Fibroblast of skin of scalp (primary cell): ENCODE measurements at places on chromosomes 4 and X.
A peak's percentile ranks its signal among the peaks of the same experiment; 100 is the strongest.

DNA sequence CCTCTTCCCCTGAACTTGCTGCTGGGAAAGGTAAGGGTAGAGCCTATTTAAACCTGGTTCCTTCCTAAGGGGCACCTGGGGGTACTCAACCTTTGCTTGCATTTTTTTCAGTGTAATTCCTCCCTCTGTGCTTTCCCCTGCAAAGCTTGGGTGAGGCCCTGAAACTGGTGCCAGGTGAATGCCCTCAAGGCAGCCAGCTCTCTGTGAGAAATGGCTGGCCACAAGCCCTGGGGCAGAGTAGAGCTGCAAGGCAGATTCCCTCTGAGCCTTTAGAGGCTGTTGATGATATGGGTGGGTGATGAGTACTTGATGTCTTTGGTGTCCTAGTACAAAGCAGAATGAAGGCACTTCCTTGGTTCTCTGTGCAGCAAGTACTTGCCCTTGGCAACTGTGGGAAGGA lies 125.4 kb upstream of the DGKK start:
- no peak for DNase-seq

GRCh38 chr4:19002170-19002569 lies 980.6 kb upstream of the LCORL start:
- no peak for DNase-seq

DNA sequence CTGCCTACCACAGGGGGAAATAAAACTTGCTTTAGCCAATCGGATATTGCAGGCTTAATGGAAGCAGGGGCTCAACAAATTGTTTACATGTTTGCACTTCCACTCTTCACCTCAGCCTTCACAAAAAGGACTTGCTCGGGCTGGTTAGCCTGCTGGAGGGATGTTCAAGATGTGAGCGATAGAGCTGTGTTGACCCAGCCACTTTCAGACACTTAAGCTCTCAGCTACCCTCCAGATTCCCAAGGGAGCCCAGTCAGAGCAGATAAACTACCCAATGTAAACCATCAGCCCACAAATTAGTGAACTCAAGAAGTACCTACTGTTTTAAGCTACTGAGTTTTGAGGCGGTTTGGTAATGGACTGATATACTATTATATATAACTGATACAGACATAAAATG lies 508.4 kb upstream of the FTHL17 start:
- DNase-seq, result peak; percentile 63

DNA sequence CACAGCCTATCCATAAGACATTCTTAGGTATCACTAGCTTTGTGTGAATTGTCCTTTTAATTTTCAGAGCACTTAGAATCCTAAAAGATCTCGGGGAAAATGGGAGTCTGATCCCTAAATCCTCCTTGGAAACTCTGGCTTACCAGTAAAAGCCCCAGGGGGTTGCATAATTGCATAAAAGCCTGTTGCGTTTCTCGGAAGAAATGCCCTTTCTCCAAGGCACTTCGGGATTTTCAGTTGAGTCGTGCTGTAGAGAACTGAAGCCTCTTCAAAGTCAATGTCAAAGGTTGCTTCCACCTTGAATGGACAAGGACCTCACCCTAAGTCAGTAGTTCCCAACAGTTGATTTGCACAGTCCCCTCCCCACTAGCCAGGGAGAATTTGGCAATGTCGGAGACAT lies 20.8 kb downstream of the FAM184B start:
- no peak for DNase-seq

- DNase-seq, result peak; percentile 51
Observed at GRCh38 chr4:48133669-48134068, 381 bp downstream of the TXK start.

DNA sequence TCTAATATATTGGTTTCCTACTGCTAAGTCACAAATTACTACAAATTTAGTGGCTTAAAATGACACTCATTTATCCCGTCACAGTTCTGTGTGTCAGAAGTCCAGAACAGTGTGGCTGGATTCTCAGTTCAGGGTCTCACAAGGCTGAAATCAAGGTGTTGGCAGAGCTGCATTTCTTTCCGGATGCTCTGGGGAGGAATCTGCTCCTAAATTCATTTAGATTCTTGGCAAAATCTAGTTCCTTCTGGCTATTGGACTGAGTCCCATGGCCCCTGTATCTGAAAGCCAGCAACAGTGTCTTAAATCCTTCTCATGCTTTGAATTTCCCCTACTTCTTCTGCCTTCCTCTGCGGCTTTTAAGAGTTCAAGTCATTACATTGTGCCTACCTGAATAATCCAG lies 103.1 kb upstream of the BMP3 start:
- DNase-seq, result no peak

DNA sequence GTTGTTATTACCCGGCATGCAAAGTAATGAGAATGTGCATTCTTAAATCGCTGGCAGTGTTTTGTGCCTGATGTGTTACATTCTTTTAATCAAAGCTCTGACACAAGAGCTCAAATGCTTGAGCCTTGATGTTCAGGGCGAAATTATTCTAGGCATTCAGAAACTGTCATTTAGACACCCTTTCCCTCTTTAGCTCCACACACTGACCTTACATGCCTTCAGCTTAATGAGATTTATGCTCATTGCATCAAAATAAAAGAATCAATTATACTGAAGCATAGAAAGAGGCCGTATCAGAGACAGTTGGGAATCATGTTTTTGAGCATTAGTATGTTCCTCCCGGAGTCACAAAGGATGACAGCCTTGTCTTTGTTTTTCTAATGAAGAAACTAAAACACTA lies 56.7 kb downstream of the FAM114A1 start:
- no peak for DNase-seq

- no peak for DNase-seq
Observed at GRCh38 chr4:138892483-138893407, 122.8 kb upstream of the NOCT start.

DNA sequence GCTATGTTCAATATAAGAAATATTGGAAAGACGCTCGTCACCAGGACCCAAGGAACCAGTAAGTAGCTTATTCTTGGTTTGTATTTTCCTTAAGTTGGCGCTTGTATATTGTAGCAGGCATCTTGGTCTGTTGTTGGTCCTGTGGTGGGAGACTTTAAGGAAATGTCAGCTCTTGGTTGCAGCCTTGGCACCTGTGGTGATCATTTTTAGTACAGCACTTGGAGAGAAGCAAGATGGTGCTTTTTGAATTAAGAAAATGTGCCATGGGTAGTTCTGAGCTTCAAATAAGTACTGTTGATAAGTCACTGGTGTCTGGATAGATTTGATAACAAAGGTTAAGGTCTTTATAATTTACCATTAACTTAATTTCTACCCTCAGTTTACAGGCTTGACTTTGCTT lies 1.1 kb downstream of the RPS3A start:
- no peak for DNase-seq

GRCh38 chr4:185464887-185465286 lies 6.6 kb downstream of the CCDC110 start:
- DNase-seq, result no peak

- peak; percentile 61 for DNase-seq
Observed at GRCh38 chr4:187586892-187587291, 408.7 kb upstream of the ZFP42 start.

DNA sequence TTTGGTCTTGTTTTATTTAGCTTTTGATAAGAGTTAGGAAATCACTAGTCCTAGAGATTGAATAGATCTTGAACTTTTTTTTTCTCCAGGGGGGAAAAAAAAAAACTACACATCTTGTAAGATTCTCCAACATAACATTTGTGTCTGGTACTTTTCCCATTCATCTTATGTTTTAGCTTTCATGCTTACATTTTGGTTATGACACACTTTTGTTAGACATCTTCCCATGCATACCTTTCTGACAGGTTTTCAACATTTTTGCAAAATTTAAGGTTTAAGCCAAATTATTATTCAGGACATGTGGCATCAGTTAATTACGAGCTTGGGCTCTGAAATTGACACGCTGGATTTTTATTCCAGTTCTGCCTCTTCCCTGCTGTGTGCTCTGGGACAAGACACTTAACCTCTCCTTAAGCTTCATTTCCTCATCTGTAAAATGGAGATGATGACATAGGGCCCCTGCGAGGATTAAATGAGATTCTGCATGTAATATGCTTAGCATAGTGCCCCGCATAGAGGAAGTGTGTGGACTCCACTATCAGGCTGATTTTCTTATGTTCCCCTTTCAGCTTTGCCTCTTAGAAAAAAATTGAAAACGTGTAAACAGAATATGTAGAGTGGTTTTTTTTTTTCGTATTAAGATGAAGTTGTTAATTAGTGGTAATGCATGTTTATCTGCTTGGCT lies 5.3 kb downstream of the KIT start:
- peak; percentile 24 for DNase-seq

DNA sequence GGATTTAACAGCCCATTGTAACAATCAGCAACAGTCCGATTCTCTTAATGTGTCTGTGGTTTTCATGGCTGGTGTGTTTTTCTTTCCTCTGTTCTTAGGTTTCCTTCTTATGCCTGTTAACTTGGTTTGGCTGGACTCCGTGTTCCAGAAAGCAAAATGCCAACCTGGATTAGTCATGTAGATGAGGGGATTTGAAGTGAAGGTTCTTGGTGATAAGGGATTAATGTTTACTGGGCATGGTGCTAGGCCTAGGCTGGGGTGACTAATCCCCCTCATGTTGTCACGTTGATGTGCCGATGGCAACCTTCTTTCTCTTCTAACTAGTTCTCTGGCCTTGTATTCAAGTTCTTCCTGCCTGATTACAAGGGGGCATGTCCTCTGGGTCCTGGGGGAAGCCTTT lies 85.9 kb downstream of the REPS2 start:
- peak; percentile 1 for DNase-seq

DNA sequence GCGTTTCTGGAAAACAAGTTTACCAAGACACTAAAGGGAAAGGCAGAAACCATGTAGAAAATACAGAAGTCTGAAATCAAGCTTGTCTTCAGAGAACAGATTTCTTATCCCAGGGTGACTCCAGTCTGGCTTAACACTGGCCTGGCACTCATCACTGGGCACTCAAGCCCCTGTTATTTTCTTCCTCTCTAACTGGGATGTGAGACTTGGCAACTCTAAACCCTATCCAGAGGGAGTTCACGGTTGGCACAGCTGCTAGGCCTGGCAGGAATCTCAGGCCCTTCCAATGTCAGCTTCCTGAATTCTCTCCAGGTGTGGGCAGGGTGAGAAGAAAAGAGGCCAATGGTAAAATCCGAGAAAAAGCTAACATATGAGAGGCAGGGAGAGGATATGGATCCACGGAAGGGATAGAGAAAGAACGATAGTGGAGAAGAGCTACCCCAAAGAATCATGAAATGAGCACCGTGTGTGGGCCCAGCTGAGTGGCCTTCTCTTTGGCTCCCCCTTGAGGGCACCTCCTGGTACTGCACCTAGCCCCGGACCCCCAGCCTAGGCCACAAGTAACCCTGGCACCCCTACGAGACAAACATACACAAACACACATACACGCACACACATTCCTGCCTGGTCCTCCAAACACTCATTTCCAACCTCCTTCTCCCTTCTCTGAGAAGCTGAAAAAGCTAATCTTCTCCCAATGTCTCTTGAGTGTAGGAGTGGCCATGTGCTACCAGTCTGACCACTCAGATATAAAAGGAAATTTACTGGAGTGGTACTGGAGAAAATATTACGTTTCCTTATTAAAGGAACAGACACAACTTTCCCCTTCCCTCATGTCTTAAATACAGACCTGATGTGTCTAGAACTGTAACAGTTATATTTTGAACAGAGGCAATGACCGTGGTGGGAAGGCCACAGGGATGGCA lies 16.6 kb upstream of the PTCHD1 start:
- DNase-seq, result peak; percentile 19

GRCh38 chr4:123617791-123618190 lies 221.2 kb downstream of the SPRY1 start:
- DNase-seq, result no peak

GRCh38 chr4:108036213-108036612 lies 46.5 kb downstream of the HADH start:
- DNase-seq, result no peak

DNA sequence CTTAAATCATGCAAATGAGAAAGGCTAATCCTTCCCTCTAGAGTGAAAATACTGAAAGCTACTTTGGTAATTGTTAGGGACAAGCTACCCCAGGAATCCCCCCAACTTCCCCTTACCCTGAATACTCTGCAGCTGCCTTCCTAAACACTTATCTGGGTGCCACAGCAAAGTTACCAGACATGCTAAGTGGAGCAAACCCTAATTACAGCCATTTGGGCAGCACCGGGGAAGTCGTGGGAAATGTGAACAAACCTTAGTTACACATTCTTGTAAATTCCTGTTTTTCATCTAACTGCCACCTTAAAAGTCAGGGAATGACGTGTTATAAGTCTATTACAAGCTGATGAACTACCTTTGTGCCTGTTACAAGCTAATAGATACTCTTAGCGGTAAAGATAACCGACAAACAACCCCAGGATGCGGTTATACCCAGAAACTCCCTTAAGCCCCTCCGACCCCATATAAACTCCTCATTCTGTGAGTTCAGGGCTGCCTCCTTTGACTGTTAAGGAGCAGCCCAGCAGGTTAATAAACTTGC lies 66.0 kb upstream of the PLAC8 start:
- DNase-seq, result no peak

GRCh38 chr4:14087459-14087858 lies 459.9 kb upstream of the BOD1L1 start:
- DNase-seq, result no peak

DNA sequence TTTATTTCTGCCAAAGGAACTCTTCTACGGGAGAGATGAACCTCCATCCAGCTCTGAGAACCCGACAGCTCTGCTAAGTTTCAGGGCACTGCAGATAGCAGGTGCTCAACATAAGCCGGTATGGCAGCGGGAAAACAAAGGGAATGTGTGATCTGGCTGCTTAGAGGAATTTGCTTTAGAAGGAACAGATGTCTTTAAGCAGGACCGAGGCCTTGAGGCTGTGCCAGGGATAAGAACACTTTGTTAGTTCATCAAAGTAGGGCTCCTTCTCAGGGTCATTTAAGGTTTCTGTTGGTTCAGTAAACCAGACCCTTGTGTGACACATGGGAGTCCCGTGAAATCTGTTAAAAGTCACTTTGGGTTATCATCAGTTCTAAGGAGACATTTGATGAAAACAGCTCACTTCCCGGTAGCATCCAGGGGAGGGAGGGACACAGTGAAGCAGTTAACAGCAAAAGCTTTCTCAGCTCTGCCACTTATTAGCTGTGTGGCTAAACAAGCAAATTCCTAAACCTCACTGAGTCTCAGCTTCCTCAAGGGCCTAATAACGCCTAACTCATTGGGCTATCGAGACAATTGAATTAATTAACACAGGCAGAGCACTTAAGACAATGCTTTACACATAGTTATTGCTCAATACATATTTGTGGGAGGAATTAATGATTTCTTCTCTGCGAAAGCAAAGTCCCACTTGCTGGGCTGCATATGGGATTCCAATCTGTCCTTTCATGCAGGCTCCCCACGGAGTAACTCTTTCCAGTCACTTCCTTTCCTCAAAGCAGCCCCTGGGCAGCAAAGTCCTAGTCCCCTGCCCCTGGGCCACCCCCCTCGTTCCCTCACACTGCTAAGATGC lies 2.9 kb upstream of the FTSJ1 start:
- peak; percentile 53 for DNase-seq

DNA sequence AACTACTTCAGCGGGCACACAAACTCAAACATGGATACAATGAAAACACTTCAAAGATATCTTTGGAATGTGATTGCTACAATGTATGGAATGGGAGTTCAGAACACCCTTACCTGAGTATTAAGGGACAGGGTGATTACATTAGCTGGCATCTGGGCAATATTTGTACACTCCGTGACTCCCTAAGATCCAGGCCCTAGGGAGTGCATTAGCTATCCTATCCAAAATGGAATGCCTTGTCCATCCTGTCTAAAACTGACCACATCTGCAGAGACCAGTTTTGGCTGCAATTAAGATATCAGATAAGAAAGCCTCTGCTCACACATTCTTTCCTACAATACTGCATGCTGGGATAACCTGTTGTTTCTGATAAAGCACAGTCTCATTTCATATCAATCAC lies 176.6 kb upstream of the EMCN start:
- no peak for DNase-seq
